ENCODE measurements at places on chromosomes 7 and 10.
A peak's percentile ranks its signal among the peaks of the same experiment; 100 is the strongest.

DNA sequence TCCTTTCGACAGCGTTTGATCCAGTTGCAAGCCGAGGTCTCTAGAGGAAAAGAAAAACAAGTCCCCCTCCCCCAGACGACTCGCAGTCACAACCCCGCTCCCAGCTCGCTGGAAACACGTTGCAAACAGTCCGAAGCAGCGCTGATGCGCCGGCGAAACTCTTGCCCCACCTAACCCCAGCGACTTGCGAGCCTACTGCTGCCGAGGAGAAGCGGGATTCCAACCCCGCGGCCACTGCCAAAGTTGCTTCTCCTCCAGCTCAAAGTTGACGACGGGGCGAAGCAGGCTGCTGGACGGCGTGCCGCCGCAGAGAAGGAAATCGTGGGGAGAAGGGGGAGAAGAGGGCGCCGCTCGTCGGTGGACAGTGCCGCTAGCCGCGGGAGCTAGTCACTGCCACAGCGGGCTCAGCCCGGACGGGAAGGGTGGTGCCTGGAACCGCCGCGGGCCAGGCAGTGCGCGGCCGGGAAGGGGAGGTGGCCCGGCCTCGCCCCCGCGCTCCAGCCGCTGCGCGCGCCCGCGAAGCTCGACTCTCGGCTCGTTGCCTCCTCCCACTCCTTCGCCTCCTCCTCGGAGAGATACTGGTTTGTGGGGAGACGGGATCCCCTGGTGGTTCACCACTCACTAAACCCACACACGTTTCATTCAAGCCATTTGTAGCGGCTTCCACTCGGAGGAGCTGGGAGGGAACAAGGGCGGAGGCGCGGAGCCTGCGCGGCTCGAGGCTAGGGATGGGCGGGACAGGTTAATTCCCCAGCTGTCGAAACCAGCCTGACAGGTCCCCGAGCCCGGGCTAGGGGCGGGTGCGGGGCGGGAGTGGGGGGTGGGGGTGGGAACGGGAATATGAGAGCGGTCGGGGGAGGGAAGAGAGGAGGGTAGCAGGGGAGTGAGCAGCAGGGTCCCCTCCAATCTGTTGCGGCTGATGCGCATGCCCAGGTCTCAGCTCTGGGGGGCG is at the start of gene GPR37:
Gene GPR37, minus strand, starts transcription at position 392 of the 952 bp plus-strand sequence. CDS start 816 bp downstream, outside the sequence.
- DNase-seq: no peak
- H3K27ac ChIP-seq: peak within 1 kb of the TSS; percentile 32
- peaks cover 4% of the 10 kb centered on the region for H3K27me3 ChIP-seq
- peak within 1 kb of the TSS; percentile 52 for H3K4me3 ChIP-seq
- H3K36me3 ChIP-seq: no peaks in the 10 kb centered on the region

- H3K36me3 ChIP-seq: no peaks in the 10 kb centered on the region
- no peaks in the 10 kb centered on the region for H3K27me3 ChIP-seq
- H3K4me1 ChIP-seq: no peaks in the 10 kb centered on the region
- no peak overlapping the region for H3K4me3 ChIP-seq
- no peak overlapping the region for H3K27ac ChIP-seq
Observed at GRCh38 chr10:17113346-17113745, 16.3 kb downstream of the CUBN start.

- no peak for DNase-seq
- H3K4me3 ChIP-seq: no peak overlapping the region
- H3K36me3 ChIP-seq: no peaks in the 10 kb centered on the region
- H3K27me3 ChIP-seq: no peaks in the 10 kb centered on the region
Observed at GRCh38 chr7:135995748-135996147, 18.6 kb upstream of the MTPN start.

GRCh38 chr7:36658335-36659171 is 65.7 kb downstream of the AOAH start:
- H3K27ac ChIP-seq: no peak overlapping the region
- no peaks in the 10 kb centered on the region for H3K4me1 ChIP-seq
- no peak for DNase-seq
- no peaks in the 10 kb centered on the region for H3K36me3 ChIP-seq
- no peak overlapping the region for H3K4me3 ChIP-seq

- H3K4me1 ChIP-seq: peaks cover 9% of the 10 kb centered on the region
- H3K27ac ChIP-seq: no peak overlapping the region
- H3K4me3 ChIP-seq: no peak overlapping the region
- DNase-seq: no peak
- H3K36me3 ChIP-seq: no peaks in the 10 kb centered on the region
Observed at GRCh38 chr10:94013331-94013760, 19.6 kb downstream of the PLCE1 start.

DNA sequence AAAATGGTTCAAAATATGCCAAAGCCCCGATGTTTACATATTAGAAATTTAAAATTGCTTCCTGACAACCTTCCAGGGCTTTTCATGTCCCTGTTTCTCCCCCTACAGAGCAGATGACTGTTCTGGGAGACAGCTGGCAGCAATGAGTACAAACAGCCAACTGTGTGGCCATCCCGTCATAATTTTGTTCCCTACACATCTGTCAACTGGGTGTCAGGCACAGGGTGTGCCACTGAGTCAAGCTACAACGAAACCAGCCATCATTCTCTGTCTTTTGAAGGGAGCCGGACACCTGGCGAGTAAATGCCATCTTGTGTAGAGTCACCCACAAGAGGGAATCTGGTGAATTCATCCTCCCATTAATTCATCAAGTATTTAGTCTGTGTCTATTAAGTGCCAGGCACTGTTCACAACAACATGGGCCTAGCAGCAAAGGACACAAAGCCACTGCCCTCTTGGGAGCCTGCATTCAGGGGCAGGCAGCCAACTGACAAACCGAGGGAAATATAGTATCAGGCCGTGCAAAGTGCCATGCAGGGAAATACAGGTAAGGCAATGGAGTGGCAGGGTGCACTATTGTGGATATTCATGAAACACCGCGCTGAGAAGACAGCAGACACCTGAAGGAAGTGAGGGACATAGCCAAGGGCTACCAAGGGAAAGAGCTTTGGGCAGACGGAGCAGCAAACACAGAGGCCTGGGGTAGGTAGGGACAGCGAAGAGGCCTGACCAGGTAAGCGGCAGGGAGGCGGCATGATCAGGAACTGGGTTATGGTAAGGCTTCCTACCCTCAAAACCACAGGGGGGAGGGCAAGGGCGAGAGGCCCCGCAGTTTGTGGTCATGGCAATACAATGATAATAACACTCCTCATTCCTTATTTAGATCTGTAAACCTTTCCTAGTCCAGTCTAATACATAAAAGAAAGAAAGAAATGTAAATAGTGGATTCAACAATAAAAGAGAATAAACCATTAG is 213.6 kb downstream of the FAM107B start:
- no peak overlapping the region for H3K27ac ChIP-seq
- H3K4me3 ChIP-seq: no peak overlapping the region
- no peak for DNase-seq
- H3K27me3 ChIP-seq: no peaks in the 10 kb centered on the region

DNA sequence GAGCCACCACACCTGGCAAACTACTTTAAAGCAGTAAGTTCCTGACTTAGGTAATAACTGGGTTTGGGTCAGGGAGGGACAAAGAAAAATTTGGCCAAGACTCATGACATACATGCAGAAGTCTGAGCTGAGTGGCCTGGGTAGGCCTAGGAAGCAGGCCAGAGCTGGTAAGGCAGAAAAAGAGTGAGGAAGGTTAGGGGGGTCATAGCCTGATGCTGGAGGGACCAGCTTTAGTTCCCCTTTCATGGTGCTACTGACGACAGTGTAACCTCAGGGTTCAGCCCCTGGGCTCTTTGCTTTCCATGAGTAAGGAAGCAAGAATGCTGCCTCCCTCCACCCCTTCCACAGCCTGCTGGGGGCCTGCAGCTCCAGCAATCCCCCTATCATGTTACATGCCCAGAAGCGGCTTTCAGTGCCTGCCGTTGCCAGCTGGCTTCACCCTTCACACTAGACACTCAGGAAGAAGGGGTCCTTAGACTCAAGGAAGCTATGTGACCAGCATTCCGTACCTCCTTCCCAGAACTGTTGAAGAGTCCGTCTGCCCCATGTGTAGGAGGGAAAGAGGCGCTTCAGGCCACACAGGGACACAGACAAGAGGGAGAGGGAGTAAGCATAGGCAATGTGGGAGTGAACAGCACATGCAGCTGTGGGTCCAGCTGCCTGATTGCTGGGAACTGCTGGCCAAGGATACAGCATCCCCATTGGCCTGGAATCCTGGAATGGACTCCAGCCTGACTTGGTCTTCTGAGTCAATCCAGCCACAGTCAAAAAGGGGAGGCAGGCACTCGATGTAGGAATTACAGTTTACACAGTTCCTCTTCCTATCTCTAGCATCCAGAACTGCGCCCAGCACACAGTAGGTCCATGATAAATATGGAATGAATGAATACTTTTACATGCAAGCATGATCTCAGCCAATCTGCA is 4.1 kb upstream of the PLAU start:
- no peak for DNase-seq
- no peaks in the 10 kb centered on the region for H3K27me3 ChIP-seq
- no peaks in the 10 kb centered on the region for H3K36me3 ChIP-seq
- H3K4me3 ChIP-seq: no peak overlapping the region

DNA sequence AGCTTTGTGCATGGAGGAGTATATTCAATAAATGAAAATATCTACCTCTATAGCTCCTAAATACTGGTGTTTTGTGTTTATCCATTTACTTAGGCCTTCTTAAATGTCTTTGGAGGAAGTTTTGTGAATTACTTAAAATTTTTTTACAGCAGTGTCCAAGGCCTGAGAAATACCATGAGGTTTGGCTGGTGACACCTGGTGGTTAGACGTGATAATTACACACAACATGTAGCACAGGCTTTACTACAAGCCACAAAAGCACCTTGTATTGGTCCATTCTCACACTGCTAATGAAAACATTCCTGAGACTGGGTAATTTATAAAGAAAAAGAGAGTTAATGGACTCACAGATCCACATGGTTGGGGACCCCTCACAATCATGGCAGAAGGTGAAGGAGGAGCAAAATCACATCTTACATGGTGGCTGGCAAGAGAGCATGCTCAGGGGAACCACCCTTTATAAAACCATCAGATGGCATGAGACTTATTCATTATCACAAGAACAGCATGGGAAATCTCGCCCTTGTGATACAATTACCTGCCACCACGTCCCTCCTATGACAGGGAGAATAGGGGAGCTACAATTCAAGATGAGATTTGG is 20.6 kb downstream of the HYAL4 start:
- H3K36me3 ChIP-seq: no peaks in the 10 kb centered on the region
- no peak for DNase-seq
- no peaks in the 10 kb centered on the region for H3K4me1 ChIP-seq

DNA sequence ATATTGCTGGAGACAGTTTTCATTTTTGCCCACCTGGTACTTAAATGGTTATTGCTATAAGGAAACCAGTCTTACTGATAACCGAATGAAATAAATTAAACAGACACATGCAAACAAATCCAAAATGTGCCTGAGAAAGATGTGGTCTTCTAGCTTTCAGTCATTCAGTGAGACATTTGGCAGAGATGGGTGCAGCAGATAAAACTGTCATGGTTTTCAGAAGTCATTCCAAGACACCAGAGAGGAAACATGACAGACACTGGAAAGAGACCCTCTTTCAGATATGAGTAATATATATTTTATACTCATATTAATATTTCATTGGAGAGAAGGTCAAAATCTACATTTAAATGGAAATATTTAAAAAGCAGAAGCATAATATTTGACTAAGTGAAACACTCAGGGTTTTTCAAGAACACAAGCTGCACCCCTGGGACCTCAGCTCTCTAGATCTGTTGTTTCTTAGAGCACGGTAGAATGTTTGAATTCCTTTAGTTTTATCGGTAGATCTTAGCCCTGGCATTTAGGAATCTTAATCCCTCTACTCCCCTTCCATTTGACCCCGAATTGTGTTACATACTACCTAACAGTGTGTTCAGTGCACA is 246.1 kb downstream of the AUTS2 start:
- no peak overlapping the region for H3K4me3 ChIP-seq
- H3K4me1 ChIP-seq: peaks cover 18% of the 10 kb centered on the region
- H3K27ac ChIP-seq: no peak overlapping the region
- DNase-seq: no peak
- no peaks in the 10 kb centered on the region for H3K36me3 ChIP-seq
- H3K27me3 ChIP-seq: no peaks in the 10 kb centered on the region

GRCh38 chr10:91879515-91880170 is 29.6 kb downstream of the FGFBP3 start:
- no peak overlapping the region for H3K27ac ChIP-seq
- no peak for DNase-seq
- no peak overlapping the region for H3K4me3 ChIP-seq
- peaks cover 17% of the 10 kb centered on the region for H3K4me1 ChIP-seq

GRCh38 chr10:8365935-8366911 is 311.7 kb downstream of the GATA3 start:
- H3K27me3 ChIP-seq: no peaks in the 10 kb centered on the region
- H3K27ac ChIP-seq: no peak overlapping the region
- no peak for DNase-seq
- H3K4me3 ChIP-seq: no peak overlapping the region

- DNase-seq: no peak
- no peaks in the 10 kb centered on the region for H3K4me1 ChIP-seq
Observed at GRCh38 chr10:68812420-68812819, 14.9 kb upstream of the STOX1 start.

DNA sequence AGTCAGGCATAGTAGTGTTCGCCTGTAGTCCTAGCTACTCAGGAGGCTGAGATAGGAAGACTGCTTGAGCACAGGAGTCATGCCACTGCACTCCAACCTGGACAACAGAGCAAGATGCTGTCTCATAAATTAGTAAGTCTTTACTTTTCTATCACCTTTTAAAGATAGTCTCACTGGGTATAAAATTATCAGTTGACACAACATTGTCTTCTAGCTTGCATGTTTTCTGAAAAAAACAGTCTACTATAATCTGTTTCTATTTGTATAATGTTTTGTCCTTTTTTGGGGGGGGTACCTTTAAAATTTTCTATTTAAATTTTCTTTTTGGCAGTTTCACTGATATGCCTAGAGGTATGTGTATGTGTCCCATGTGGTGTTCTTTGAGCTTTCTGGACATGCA is 39.6 kb downstream of the COPG2 start:
- DNase-seq: no peak
- no peak overlapping the region for H3K27ac ChIP-seq
- no peak overlapping the region for H3K4me3 ChIP-seq
- no peaks in the 10 kb centered on the region for H3K27me3 ChIP-seq

DNA sequence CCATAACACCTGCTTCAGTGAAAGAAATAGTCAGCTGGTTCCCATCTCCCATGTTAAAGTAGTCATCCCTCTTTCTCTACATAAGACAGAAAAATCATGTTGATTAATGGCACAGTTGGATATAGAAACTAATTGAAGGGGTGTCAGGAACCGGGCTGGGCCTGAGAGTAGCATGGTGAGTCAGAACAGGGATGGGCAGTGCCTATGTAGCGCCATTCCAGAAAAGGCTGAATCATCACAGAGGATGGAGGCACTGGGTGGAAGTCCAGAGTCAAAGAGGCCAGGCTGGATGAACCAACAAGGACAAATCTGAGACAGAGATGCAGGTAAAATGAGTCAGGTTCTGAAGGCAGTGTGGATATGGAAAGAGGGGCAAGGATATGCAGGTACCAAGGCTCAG is 201.2 kb downstream of the LHFPL3 start:
- H3K4me3 ChIP-seq: no peak overlapping the region
- H3K36me3 ChIP-seq: no peaks in the 10 kb centered on the region
- H3K27me3 ChIP-seq: no peaks in the 10 kb centered on the region
- no peak overlapping the region for H3K27ac ChIP-seq
- DNase-seq: no peak

All from vagina (tissue), 2 donors.